Activated T-cell treated with anti-CD3 and anti-CD28 coated beads, Interleukin-2, amount 50 U/mL, for 48 hours (primary cell): ENCODE measurements at places on chromosomes 1 and 21.

GRCh38 chr1:56543783-56544612 lies 35.4 kb downstream of the PLPP3 start:
- no peak for DNase-seq

- no peak for DNase-seq
Observed at GRCh38 chr1:97066860-97067259, 345.3 kb downstream of the PTBP2 start.

DNA sequence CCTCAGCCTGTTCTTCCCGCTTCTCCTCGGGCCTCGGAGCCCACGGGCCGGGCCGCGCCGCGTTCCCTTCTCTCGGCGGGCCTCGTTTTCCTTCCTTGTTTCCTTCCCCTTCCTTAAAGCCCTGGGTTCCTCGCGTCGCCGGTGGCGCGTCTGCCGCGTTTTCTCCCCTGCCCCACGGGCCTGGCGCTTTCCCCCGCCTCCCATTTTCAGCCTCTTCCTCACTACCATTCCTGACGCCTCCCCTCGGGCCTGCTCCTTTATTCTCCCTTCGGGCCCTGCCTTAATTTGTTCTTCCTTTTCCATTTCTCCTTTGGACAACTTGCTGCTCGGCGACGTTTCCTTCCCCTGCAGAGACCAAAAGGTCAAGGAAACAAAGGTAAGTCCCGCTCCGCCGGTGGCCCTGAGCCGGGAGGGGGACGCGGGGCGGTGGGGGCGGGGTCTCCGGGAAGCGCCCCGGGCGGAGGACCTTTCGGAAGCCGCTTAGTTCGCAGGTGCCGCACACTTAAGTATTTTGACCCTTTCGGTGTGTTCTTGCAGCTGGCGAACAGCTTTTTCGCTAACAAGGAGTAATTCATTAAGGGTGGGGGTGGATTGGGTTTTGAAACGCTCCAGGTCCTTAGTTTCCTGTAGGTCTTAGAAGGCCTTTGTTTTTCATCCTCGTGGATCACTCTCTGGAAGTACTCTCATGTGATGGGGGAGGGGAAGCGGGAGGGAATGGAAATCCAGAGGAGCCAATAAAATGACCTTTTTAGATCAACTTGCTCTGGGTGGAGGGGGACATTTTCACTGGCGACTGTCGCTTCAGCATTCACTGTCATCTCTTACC lies 780 bp downstream of the YTHDF2 start:
- peak; percentile 72 for DNase-seq

DNA sequence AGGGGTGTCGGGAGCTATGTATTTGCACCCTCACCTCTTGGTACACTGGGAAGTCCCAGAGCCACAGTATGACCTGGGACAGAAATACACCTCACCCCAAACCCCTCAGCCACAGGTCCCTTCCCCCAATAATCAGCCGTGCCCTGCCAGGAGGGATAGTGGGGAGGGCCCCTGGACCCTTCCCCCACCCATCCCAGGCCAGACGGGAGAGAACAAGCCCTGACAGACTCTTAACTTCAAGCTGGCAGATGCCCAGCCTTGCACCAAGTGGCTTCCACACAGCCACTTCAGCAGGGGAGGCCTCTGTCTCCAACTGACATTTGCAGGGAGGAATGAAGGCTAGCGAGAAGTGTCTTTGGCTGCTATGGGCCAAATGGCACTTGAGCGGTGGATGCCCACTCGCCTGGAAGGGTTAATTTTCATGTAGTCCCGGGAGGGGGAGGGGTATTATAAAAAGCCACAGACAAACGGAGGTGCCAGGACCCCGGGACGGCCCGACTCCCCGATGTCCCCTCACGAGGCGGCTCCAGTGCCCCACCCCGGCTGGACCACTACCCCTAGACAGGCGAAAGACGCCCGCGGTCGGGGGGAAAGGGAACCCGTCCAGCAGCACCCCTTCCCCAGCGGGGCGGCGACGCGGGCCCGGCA lies 495 bp downstream of the SYNC start:
- no peak for DNase-seq

DNA sequence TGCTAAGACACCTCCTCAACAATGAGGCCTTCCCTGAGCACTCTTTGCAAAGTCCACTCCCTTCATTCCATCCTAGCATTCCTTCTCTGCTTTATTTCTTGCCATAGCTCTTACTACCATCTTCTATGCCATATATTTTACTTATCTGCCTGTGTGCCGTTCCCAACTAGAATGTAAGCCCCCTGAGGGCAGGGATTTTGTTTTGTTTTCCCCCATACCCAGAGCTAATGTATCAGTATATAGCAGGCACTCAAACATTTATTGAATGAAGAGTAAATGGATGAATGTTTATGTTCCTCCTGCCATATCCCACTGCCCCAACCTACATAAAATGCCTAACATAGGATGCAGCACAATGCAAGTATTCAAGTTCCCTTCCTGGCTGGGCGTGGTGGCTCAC lies 14.9 kb upstream of the PPP1R15B start:
- no peak for DNase-seq

GRCh38 chr1:237677979-237678378 lies 212.7 kb downstream of the ZP4 start:
- DNase-seq: no peak

DNA sequence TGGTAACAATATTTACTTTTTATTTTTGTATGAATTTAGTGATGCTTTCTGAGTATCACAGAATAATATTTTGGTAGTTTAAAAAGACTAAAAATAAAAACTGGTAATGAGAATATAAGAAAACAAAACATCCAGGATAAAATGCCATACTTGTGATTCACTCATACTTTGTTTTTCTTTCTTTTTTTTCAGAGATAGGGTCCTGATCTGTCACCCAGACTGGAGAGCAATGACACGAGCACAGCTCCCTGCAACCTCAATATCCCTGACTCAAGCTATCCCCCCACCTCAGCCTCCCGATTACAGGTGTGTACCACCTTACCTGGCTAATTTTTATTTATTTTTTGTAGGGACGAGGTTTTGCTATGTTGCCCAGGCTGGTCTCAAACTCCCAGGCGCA lies 64.2 kb upstream of the ADAM30 start:
- DNase-seq: no peak

- DNase-seq: no peak
Observed at GRCh38 chr1:6868660-6869380, 83.6 kb downstream of the CAMTA1 start.

DNA sequence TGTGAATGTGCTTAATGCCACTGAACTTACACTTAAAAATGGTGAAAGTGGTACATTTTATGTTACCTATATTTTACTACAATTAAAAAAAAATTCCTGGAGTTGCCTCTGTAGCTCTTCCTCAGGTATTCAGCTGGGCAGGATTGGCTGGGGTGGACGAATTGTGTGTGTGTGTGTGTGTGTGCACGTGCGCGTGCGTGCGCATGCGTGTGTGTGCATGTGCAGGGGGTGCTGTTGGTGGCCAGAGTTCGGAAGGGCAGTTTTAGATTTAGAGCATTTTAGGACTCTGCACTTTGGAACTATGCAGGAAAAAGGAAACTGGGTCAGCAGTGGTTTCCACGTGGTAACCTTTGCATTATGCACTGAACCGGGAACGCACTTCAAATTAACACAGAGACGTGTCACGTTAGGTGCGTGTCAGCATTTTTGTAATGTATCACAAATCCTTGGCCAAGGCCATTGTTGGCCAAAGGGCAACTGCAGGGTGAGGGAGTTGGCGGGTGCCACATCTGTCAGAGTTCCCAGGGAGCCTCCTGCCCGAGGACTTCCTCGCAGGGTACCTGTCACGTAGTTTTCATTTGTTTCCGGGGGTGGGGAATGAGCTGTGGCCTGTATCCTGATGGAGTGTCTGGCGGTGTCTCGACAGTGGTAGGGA lies 312.8 kb downstream of the CAMTA1 start:
- no peak for DNase-seq

DNA sequence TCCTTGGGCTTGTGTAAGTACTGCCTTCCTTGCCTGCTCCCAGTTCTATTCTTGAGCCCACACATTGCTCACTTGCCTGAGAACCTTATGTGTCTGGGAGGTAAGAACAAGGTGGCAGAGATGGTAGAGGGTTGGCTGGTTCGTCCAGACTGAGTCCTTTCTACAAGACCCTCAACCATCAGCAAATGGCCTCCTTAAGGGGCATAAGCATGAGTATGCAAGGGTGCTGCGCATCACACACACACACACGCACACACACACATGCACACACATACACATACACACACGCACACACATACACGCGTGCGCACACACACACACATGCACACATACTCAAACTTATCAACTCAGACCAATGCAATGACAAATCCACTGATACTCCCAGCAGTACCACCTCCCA lies 56.9 kb downstream of the RHBG start:
- DNase-seq: no peak

- DNase-seq: no peak
Observed at GRCh38 chr21:40671716-40672115, 175.2 kb downstream of the DSCAM start.

GRCh38 chr1:83058327-83058726 lies 940.6 kb downstream of the TTLL7 start:
- no peak for DNase-seq

DNA sequence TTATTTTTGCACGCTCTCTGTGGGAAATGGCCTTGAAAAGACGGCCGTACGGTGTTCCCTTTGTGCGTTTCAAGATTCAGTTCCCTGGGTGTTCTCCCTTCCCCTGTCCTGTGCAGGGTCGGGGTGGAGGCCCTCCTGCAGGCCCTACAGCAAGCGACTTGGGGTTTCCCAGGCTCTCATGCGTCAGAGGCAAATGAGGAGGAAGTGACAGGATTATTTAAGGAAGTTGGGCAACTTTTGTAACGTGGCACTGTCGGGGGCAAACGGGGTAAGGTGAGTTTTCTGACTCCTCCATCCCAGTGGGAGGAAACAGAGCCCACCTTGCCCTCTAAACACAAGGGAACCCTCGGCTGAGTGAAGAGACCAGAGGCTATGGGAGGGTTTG lies 16.1 kb upstream of the AJAP1 start:
- DNase-seq: no peak

DNA sequence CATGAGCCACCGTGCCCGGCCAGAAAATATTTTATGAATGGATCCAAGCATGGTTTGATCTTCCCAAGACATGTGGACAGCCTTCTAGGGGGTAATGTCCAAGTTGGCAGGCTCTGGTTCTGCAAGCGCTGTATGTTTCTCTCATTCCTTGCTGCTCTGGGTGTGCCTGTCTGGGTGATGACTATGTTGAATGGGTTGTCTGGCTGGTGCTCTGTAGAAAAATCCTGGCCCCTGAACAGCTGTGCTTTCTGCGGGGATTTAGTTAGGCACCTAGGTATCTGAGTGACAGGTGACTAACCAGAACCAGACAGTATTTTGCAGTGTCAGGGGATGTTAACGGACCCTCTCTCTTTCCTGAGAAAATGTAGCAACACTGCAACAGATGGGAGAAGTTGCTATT lies 14.1 kb downstream of the HUNK start:
- no peak for DNase-seq

- peak; percentile 45 for DNase-seq
Observed at GRCh38 chr1:1308756-1309250, 406 bp downstream of the PUSL1 start.

DNA sequence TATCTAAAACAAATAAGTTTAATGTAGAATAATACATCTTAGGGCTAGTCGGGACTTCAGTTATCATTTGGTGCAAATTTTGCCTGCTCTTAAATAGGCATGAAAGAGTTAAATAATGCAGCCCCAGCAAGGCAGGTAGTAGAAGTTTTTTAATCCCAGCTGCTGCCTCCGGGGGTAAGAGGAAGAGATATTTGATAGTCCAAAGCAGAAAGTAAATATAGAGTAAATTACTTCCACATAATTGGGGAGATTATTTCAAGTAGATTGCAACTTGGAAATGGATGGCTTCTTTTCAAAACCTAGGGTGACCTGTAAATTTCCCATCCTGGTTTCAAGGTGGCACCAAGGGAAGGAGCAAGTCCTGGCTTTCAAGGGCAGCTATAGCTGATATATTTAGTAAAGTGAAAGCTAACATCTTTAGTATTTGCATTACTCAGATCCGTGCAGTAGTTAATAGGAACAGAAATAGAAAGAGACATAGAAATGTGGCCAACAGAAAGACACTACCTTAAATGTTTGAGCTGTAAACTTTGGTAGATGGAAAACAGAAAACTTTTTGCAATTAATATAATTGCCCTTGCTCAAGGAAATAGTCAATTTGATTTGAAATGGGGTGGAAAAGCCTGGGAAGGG lies 109.1 kb downstream of the LMO4 start:
- DNase-seq: no peak

DNA sequence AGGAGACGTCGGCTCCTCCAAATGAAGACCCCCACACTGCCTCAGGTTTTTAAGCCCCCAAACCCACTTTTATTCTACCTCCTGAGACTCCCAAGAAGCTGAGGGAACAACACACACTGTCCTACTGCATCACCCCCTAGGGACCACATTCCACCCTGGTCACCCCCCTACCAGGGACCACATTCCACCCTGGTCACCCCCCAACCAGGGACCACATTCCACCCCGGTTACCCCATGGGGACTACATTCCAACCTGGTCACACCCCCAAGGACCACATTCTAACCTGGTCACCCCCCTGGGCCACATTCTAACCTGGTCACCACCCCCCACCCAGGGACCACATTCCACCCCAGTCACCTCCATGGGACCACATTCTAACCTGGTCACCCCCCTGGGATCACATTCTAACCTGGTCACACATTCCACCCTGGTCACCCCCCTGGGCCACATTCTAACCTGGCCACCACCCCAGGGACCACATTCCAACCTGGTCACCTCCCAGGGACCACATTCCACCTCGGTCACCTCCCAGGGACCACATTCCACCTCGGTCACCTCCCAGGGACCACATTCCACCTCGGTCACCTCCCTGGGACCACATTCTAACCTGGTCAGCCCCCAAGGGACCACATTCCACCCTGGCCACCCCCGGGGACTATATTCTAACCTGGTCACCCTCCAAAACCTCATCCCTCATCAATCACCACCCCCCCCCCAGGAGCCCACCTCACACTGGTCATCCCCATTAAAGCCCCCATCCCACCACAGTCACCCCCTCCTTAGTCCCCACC lies 587.6 kb downstream of the NPHP4 start:
- no peak for DNase-seq

DNA sequence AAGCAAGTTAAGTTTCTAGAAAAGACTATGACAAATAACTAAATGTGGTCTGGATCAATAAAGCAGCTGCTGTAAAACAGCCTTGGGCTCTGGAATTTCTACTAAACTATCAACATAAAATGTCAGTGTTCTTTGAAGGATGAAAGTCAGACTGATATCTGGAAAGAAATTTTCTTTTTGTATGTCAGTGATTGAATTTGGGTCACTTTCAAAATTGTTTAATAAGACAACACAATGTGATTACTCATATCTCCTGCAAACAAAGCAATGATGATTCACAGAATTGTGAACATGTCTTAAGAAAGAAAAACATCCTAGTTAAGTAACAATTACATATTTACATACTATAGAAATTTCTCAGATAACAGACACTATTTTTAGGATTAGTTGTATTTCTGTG lies 826.4 kb downstream of the PLA2G4A start:
- no peak for DNase-seq
